ENCODE measurements at places on chromosomes 12 and 14.

DNA sequence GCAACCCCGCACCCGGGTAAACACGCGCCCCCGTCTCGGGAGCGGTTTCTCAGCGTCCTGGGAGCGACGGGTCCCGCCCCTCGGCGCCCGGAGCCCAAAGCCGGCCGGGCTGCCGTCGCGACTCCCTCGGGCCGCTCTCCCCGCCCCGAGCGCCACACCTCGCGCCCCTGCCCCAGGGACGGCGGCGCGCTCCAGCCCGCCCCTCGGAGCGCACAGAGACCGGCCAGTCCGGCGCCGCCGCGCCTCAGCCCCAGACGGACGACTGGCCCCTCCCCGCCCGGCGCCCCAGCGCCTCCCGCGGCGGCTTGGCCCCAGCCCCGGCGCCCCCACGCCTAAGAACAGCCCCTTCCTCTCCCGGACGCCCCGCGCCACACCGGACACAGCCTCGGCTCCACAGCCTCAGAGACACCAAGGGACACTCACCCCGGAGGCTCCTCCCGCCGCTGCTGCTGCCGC is 411 bp downstream of the BTBD7 start:
- no peak for DNase-seq

DNA sequence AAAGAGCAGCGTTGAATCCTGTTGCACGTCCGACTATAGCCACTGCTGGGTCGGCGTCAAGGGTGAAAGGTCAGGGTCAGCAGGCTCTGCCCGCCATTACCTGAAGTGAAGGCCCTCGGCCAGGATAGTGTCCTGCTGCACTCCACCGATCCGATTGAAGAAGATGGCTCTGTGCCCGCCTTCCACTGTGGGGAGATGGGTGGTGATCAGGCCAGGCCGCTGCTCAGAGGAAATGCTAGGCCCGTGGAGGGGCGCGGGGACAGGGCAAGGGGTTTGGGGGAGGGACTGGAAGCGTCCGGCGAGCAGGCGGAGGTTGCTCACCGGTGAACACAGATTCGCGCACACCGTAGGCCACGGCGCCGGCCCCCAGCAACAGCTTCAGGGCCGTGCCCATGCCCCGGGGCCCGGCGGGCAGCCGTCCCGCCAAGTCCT is 352 bp downstream of the PHB2 start:
- DNase-seq = peak; percentile 64

DNA sequence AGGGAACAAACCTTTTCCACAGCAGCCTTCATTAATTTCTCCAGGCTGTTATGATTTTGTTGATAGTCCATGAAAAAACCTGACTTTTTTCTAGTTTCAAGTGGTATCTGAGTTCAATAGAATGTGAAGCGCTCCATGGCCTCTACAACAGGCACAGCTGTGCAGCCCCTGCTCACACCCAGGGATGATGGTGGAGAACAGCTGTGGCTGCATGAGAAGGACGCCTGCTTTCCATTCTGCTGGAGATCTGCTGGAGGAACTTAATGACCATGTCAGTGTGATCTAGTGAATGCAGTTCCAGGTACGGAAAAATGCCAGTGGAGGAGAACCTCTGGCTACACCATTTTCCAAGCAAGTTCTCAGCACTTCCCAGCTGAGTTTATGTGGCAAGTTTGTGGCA is 80.6 kb downstream of the PIWIL1 start:
- no peak for DNase-seq

DNA sequence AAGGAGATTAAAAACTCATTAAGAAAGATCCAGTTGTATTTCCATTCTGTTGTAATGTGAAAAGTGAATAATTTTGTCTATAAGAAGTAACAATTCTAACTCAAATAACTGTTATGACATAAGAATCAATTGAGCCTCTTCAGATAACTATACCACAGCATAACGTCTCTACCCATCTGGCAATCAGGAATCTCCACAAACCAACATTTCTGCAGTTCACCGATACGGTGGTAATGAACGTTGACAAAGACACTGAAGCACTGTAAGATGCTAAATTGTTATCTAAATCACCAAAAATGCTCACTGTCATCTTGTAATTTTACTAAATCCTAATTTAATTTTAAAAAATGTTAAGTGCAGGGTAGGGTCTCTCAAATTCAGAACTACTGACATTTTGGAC is 130.9 kb upstream of the USP15 start:
- DNase-seq = no peak

- DNase-seq = no peak
Measured at GRCh38 chr14:104353921-104354701, 215.7 kb downstream of the KIF26A start.

GRCh38 chr12:44526655-44527182 is 349.4 kb downstream of the NELL2 start:
- DNase-seq = no peak

GRCh38 chr12:108768591-108769500 is 37.5 kb upstream of the CORO1C start:
- DNase-seq = no peak

- DNase-seq = no peak
Measured at GRCh38 chr12:88866881-88867280, 286.6 kb upstream of the KITLG start.

GRCh38 chr12:22923768-22924167 is 298.8 kb downstream of the ETNK1 start:
- DNase-seq = no peak

DNA sequence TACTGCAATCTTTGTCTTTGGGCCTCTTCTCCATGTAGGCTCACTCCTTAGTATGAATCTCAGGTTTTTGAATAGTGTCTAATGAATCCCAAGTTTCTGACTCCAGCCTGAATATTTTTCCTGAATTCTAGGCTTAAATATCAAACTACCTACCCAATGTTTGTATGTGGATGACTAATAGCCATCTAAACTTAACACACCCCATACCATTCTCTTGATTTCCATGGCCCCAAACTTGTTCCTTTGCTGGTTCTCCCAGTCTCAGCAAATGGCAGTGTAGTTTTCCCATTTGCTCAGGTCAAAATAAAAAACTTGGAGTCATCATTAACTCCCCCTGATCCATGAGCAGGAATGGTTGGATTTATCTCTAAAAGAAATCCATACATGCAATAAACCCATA is 18.8 kb upstream of the SDR39U1 start:
- no peak for DNase-seq

GRCh38 chr12:118101051-118101450 is 2.8 kb downstream of the VSIG10 start:
- DNase-seq = no peak

DNA sequence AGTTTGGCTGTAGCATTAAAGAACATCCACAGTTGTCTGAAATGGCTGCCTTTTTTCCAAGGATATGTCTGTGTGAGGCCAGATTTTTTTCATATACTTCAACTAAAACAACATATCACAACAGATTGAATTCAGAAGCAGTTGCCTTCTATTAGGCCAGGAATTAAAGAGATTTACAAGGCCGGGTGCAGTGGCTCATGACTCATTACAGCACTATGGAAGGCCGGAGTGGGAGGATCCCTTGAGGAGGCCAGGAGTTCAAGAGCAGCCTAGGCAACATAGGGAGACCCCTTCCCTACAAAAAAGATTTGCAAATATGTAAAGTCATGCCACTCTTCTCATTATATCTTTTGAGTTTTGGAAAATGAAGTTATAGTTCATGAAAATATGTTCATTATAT is 108.6 kb downstream of the KTN1 start:
- no peak for DNase-seq

GRCh38 chr12:120366845-120367232 is 2.1 kb downstream of the MSI1 start:
- no peak for DNase-seq

- no peak for DNase-seq
Measured at GRCh38 chr12:89825591-89826449, 117.2 kb upstream of the ATP2B1 start.

DNA sequence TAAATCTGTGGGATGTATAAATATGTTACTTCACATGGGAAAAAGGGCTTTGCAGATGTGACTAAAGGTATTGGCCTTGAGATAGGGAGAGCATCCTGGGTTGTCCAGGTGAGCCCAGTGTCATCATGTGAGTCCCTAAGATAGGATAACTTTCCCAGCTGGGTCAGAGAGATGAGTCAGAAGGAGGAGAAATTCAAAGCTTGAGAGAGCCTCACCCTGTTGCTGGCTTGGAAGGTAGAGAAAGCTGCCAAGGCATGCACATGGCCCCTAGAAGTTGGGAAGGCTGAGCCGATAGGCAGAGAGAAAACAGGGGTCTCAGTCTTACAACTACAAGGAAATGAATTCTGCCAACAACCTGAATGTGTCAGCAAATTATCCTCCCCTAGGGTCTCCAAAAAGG is 213.0 kb downstream of the ADGRD1 start:
- DNase-seq = no peak

DNA sequence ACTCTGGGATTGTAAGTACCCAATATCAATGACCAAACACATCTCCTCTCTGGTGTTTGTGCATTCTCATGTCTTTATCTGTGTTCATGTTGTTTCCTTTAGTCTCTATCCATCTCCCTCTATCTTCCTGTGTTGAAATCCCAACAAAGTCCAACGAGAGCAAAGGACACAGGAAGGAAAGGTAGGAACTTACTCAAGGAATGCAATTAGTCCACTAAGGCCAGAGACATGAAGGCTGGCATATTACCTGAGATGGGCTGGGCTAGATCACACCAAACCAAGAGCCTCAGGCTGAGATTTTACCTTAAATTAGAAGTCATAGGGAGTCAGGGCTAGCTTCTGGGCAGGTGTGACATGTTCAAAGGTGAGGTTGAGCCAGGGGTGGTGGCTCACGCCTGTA is 14.3 kb upstream of the LGALS3 start:
- DNase-seq = no peak

DNA sequence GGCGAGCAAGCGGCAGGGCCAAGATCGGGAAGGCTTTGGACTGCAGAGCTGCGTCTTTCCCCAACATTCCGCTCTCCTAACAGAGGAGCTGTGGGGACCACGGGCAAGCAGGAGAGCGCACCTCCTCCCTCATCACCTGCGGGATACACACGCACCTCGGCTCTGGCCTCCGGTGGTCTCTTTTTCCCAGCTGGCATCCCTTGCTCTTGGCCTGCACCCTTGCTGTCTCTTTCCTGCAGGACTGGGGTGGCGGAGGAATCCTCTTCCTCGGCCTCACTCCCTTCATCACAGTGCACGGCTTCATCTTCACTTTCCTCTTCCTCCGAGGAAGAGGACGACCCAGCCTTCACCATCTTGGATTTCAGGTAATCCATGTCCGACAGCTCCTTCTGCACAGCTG is 8.5 kb downstream of the RBM19 start:
- DNase-seq = no peak

GRCh38 chr14:54621686-54622085 is 54.8 kb downstream of the SAMD4A start:
- no peak for DNase-seq

DNA sequence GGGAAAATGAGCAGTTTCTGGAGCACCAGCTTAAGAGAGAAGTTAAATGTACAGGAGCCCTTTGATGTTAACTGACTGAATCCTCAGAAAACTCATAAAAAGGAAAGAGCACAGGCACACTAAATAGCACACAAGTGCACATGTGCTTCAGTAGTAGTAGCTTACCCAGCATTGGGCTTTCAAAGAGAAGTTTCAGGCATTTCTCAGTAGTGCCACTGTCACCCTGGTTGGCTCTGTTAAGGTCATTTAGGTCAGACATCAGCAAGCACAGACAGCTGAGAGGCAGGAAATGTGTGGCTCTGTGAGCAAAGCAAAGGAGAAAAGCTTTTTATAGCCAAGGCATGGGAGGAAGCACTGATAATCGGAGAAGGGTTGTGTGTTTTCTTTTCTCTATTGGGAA is 96.3 kb upstream of the HIF1A start:
- DNase-seq = no peak

DNA sequence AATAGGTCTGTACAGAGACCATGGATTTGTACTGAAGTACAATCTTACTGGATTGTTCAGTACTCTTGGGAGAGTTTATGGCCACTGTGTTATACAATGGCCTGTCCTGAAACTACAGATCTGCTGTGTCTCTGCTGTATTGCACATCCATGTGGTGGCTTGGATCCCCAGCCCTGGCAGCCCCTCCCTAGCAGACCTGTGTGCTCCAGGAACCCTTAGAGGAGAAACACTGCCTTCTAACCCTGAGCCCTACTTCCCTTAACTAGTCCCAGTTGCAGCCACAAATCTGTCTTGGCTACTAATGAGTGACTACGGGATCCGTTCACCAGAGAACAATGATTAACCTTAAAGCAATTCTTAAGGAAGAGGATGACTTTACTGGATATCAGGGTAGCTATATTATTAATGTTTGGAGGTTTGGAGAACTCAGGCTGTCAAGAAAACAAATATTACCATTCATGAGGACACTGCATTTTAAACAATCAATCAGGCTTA is 27.7 kb downstream of the RNF34 start:
- DNase-seq = no peak

DNA sequence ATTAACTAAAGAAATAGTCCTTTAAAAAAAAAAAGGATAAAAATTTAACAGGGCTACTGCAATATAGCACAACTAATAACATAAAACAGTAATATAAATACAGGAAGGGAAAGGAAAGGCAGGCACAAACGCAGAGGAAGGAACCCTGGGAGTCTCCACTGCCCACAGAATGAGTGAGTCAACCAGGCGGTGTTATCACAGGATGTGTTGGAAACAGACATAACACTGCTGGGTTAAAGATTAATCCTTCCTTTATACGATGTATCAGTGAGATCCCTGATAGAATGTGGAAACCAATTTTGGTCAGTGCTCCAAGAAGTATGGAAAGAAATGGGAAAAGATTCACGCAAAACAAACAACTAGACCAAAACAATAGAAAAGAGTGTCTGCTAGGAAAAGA is 47.9 kb downstream of the FGD6 start:
- DNase-seq = no peak

GRCh38 chr12:95763809-95764253 is 26.7 kb downstream of the NTN4 start:
- peak; percentile 79 for DNase-seq

DNA sequence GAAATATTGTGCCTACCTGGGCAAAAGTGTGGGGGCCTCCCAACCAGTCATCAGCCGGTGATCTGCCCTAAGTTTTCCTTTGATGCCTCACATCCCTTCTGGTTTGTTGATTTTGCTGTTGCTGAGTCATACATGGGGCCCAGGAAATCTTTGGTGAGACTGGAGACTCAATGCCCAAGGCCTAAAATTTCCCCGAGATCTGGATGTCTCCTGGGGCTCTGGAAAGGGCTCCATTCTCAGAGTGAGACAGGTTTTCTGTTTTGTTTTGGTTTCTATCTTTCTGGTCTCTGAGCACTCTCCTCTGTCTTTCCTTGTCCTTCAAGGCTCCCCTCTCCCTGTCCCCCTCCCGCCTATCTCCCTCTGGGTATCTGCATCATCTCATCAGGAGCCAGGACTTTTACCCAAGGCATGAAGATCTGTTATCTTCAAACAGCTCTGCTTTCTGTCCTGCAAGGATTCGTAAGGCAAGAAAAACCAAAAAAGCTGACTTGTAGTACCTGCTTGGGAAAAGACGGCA is 152.8 kb upstream of the MAX start:
- DNase-seq = no peak
